ENCODE measurements at places on chromosomes 3 and 15.
A peak's percentile ranks its signal among the peaks of the same experiment; 100 is the strongest.

- no peak for DNase-seq
Measured at GRCh38 chr3:37443363-37444035, 269.1 kb upstream of the LRRFIP2 start.

DNA sequence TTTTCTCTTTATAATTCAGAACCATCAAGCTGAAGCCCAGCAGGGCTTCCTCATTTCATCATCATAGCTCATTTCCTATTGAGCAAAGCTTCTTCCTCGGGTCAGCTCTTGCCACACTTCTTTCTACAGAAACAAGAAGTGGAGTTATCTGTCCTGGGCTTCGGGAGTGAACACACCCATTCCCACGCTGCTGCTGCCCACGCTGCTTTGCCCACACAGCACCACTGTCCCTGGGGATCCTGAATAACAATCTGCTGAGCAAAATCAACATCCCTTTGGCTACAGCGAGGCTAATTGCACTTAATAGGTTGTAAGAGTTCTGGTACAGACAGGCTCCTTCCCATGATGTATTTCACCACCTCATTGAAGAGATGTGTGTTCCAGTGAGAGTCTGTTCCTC, 23.7 kb downstream of the CEP19 start:
- DNase-seq, result peak; percentile 27

GRCh38 chr3:116045314-116045713, 400.0 kb downstream of the LSAMP start:
- peak; percentile 69 for DNase-seq

DNA sequence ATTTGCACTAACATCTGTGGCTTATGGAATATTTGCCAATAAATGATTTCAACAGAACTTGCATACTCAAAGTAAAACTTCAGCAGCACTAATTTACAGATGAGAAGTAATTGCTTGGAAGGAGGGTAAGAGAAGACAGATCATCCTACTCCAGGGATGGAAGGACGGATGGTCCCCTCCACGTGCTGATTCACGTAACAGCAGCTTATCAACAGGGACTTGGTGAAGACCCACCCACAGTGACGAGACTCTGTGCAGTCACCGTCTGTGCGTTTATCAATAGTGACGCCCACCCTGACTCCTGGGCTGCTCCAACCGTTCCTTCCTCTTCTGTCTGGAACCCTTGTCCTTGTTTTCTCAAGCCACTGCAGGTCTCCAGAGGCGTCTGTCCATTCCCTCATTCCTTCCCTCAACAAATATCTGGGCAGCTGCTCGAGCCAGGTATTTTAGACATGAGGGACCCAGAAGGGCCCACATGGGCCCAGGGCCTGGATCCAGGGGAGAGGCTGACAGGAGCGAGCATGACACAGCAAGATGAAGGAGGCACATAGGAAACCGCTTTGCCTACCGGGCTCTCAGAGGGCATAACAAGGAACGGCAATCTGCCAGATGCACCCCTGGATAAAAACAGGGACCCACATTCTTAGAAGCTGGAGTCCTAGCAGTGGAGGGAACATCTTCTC, 33.3 kb downstream of the PCSK6 start:
- DNase-seq, result peak; percentile 87

DNA sequence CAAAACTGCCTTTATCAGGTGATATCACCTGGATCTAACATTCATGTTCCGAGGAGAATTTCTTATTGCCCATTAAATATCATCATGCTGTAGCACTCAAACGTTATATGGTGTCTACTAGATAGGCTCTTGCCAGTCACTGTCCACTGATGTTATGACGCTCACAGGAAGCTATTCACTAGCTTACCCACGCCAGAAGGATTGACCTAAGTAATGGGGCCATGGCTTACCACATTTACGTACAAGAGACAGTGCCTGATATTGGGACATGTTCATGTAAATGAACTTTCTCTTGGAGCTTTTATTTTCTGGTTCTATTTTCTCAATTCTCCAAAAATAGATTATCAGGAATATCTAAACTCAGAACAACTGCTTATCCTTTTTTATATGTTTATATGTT, 91.7 kb upstream of the NAALADL2 start:
- no peak for DNase-seq

- no peak for DNase-seq
Measured at GRCh38 chr15:34056911-34057310, 17.9 kb upstream of the AVEN start.
